Motor neuron (in vitro differentiated cells): ENCODE measurements at places on chromosomes 2 and 18. TPM values are rescaled to one million over a fixed set of nuclear protein-coding genes. Genes with fewer than 3 reads are reported as not detected.

ITPRIPL1 gene
- total RNA-seq: 2.6 and 3.7 TPM in 2 replicates

ABCB11 gene
- total RNA-seq: 0.13 TPM in 1 of 2 replicates, not detected in the other

DNA sequence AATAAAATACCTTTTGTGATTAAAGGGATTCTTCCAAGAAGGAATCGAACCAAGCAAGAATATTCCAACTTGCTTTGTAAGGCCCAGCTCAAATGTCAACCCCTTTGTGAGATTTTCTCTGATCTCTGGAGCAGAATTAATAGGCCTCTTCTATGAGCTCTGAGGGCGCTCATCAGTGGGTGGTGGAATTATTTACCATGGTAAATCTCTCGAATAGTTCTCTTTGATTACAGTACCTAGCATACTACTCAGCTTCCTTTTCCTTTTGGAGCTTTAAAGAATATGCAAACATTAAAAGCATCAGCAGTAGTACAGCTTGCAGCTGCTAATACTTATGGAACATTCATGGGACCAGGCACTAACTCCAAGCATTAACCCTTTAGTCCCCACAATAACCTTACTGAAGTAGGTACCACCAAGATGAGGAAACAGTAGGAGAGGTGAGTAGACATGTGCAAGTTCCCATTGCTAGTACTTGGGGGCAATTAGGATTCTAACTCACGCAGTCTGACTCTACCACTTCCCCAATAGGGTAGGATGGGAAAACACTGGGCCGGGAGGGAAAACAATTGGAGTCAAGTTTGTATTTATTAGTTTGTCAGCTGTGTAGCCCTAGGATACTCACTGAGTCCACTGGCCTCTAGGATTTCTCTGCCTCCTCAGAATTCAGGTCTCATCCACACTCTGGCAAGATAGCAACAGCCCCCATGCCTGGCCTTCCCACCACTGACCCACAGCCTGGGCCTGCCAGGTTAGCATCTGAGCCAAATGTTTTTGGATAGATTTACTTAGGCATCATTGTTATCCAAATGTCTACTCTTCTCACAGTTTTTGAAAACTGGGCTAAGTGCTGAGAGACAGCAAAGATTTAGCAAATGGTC lies 21.7 kb downstream of the ADD2 start:
- ATAC-seq: peak; percentile 70

GRCh38 chr2:27428978-27429541 lies 629 bp downstream of the NRBP1 start:
- ATAC-seq: peak; percentile 79

DNA sequence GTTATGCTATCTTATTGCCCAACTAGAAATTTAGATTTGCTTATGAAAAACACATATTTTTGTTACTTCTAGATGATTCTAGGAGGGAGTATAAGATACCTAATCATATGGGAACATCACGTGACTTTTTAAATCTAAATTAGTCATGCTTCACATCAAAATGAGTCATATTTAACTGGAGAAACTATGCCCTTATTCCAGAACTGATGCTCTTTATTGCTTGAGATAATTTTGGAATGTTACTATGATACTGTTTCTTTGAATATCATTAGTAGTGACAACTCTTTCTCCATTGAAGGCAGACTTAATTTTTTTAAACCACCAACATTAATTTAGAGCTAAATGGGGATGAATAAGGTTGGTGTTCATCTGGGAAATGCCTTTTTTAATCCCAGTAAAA lies 19.9 kb upstream of the ELAC1 start:
- no peak for ATAC-seq

GRCh38 chr2:86022661-86023365 lies 82.9 kb downstream of the POLR1A start:
- no peak for ATAC-seq

CHCHD5 gene
- 32.0 TPM in 2 replicates for total RNA-seq

- ATAC-seq: no peak
Observed at GRCh38 chr18:2406544-2406943, 164.8 kb downstream of the METTL4 start.

DNA sequence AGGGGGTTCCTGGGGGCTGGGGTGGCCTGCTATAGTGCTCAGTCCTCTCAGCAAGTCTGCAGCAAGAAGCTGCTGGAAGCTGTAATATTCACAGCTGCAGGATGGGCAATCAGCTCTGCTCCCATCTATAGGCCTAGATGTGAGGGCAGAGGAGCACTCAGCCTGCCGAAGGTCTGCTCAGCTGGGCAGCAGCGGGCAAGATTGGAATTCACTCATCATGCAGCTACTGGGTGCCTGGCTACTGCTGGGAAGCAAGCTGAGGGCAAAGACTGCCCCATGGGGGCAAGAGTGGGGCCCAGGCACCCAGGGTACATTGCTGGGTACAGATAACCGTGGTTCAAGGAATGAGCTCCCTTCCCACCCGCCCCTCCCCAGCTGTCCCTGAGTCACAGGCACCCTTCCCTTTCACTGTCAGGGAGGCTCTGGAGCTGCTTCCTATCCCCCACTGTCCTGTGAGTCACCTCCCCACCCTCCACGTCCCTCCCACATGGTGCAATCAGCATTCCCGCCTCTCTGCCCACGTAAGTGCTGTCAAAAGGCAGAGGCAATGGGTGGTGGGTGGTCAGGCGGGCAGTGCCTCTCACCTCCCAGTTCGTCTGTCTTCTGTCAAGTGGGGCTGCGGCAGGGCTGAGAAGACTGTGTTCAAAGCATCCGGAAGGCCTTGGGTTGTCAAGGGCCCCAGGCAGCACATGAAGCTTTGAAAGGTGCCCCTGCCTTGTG lies 169.2 kb downstream of the TRIM43 start:
- ATAC-seq: peak; percentile 96

- ATAC-seq: no peak
Observed at GRCh38 chr2:37656512-37657423, 14.7 kb downstream of the CDC42EP3 start.

DNA sequence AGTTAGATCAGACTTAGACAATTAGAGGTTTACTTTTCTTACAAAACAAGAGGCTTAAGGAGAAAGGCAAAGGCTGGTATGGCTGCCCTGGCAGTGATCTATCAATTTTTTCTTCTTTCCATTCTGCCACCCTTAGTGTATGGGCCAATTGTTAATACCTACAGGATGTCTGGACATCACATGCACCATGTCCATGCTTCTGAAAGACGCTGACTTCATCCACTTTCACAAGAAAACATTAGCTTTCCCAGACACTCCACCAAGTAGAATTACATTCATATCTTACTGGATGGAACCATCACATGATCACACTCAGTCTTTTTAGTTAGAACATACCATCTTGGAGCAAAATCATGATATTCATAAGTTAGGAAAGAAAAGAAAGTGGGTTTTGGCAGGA lies 120.9 kb downstream of the ARHGAP28 start:
- no peak for ATAC-seq

- no peak for ATAC-seq
Observed at GRCh38 chr2:235004329-235004903, 52.6 kb downstream of the SH3BP4 start.

DNA sequence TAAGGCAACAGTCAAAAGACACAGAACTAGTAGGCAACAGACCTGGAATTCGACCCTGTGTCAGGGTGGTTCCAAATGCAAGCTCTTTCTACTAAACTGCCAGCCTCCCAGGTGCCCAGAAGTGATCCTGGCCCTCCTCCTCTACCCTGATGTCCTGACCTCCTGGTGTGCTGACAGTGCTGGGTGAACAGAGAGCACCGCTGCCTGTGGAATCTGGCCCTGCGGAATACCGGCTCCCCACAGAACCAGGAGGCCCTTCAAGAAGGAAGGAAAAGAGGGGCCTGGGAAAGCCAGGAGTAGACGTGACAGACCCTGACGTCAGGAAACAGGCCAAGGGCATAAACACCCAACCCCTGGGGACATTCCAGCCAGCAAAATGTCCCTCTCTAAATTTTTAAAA lies 120.3 kb downstream of the NOL10 start:
- ATAC-seq: no peak

HOXD9 gene
- total RNA-seq: 7.8 and 7.9 TPM in 2 replicates

GRCh38 chr2:196266855-196267254 lies 95.5 kb upstream of the STK17B start:
- no peak for ATAC-seq

- ATAC-seq: no peak
Observed at GRCh38 chr2:15471606-15472005, 89.5 kb downstream of the NBAS start.

- no peak for ATAC-seq
Observed at GRCh38 chr2:203535784-203536585, 884 bp upstream of the RAPH1 start.

- no peak for ATAC-seq
Observed at GRCh38 chr2:20052861-20053281, 1.4 kb upstream of the LAPTM4A start.

KATNAL2 gene
- 13.7 TPM in 2 replicates for total RNA-seq

- no peak for ATAC-seq
Observed at GRCh38 chr18:23415515-23415914, 37.6 kb upstream of the RIOK3 start.

ALK gene
- total RNA-seq: 8.8 and 10.6 TPM in 2 replicates

ANKRD30BL gene
- 0.07 and 0.22 TPM in 2 replicates for total RNA-seq

CYP1B1 gene
- total RNA-seq: 0.26 and 0.46 TPM in 2 replicates

KRTCAP3 gene
- 1.2 and 4.2 TPM in 2 replicates for total RNA-seq

GRCh38 chr2:227415538-227416424 lies 28.0 kb upstream of the SCYGR1 start:
- peak; percentile 49 for ATAC-seq

- no peak for ATAC-seq
Observed at GRCh38 chr2:69210385-69210784, 176.6 kb downstream of the GFPT1 start.

DNA sequence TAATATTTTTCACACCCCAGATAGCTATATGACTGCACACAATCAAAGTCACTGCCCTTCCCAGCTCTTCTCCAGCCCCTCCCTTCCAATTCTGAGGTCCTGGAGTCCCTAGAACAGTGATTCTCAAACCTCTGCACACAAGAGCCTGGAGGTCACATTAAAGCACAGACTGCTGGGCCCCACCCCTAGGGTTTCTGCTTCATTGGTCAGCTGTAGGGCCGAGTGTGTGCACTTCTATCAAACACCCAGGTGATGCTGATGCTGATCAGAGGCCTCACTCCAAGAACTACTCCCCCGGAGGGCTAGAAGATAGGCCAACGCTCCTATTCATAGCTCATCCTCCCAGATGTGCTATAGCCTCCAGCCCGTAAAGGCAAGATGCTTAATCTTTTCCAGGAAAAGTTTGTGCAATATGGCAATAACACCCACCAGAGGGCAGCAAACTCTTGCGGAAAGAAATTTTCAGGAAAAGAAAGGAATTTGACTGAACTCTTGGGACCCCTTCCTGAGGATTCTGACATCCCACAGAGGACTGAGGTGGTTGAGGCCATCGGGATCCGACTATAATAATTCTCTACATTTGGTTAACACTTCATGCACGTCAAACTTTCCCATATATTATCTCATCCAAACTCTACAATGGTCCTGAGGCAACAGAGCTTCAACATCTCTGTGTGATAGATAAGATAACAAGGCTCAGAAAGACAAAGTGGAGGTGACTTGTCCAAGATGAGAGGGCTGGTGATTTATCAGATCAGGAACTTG lies 194.2 kb upstream of the PKDCC start:
- ATAC-seq: peak; percentile 81

DNA sequence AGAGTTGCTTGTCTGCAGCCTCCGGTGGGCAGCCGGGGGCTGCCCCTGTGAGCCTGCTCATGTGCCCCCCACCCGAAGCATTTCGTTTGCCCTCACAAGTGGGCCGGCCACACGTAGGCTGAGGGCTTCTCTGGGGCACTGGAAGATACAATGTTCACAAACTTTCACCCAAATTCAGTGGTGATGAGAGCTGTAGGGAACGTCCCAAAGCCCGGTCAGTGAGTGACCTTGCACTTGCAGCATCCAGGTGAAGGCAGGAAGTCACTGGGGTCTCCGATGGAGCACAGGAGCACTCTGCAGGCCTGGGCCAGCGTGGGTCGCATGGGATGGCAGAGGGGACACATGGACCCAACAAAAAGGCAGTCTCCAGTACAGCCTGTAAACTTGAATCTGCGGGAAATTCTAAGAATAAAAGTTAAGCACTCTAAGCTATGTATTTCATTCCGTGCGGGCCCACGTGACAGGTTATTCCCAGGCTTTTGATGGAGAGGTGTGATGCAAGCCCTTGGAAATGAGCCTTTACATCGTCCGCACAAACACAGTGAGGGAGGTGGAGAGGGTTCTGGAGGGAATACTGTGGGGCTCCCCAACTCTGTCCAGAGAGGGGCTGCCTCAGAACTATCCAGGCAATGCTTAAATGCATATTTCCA lies 42.5 kb downstream of the CNGA3 start:
- peak; percentile 79 for ATAC-seq

DNA sequence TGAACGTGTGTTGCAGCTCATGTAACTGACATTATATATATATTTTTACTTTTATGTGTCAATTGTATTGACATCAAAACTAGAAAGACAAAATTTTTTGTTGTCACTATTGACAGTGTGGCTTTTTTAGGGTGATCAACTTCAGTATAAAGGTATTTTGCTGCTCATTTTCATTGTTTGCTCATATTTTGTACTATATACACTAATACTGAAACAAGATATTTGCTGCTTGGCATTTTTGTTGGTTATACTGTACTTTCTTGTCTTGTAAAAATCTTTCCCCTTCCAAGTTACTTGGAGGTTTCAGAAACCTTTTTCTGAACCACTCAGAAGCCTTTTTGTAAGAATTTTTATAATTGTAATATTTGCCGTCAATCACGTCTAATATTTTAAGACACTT lies 16.5 kb downstream of the AFTPH start:
- no peak for ATAC-seq

DNA sequence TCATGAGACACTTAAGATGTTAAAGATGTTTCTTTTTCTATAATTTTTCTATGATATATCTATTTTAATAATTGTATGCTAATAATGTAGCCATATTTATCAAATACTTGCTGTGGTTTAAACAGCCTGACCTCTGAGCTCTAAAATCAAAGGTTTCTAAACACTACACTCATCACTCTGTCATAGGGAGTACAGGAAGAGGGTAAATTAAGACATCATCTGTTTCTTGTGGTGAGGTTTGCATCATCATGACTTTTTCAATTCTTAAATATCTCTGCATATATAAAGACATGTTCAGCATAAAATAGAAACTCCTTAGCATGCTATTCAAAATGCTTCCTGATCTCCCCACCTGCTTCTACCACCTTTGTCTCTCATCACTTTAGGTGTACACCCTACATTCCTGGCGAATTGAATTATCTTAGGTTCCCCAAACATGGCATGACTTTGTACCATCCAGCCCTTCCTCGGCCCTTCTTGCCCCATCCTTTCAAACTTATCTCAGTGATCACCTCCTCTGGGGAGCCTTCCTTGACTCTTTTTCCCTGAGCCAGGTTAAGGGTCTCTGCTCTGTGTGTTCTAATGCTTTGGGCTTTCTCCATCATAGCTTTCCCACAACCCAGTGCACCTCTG lies 105.3 kb upstream of the TTN start:
- no peak for ATAC-seq

GRCh38 chr2:240553956-240554480 lies 3.8 kb downstream of the ANKMY1 start:
- no peak for ATAC-seq
